ENCODE measurements at places on chromosomes 6 and 20.

GRCh38 chr6:117399924-117400323 lies 25.8 kb downstream of the ROS1 start:
- H3K4me1 ChIP-seq: peaks cover 20% of the 10 kb centered on the region
- no peak overlapping the region for H3K27ac ChIP-seq
- H3K36me3 ChIP-seq: no peaks in the 10 kb centered on the region
- DNase-seq: no peak

- no peak for DNase-seq
- H3K27ac ChIP-seq: no peak overlapping the region
- no peak overlapping the region for H3K4me3 ChIP-seq
- H3K27me3 ChIP-seq: peaks cover 26% of the 10 kb centered on the region
- H3K4me1 ChIP-seq: peaks cover 8% of the 10 kb centered on the region
Measured at GRCh38 chr6:32581315-32582095, 8.1 kb downstream of the HLA-DRB1 start.

DNA sequence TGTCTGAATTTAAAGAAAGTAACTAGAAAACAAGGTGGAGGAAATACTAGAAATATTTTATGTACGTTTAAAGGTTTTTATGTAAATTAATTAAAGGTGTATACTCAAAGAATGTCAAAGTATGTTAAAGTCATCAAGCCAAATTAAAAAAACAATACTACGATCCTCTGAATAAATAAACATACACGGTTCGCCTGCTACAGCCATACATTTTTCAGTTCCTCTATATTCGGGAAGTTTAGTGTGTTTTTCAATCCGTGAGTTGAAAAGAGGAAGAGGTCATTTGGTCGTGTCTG lies 626 bp downstream of the STX7 start:
- peaks cover 27% of the 10 kb centered on the region for H3K4me1 ChIP-seq
- H3K4me3 ChIP-seq: peak overlapping the region; percentile 95
- H3K27ac ChIP-seq: peak overlapping the region; percentile 95
- H3K36me3 ChIP-seq: peaks cover 8% of the 10 kb centered on the region
- DNase-seq: no peak
- peaks cover 9% of the 10 kb centered on the region for H3K27me3 ChIP-seq

DNA sequence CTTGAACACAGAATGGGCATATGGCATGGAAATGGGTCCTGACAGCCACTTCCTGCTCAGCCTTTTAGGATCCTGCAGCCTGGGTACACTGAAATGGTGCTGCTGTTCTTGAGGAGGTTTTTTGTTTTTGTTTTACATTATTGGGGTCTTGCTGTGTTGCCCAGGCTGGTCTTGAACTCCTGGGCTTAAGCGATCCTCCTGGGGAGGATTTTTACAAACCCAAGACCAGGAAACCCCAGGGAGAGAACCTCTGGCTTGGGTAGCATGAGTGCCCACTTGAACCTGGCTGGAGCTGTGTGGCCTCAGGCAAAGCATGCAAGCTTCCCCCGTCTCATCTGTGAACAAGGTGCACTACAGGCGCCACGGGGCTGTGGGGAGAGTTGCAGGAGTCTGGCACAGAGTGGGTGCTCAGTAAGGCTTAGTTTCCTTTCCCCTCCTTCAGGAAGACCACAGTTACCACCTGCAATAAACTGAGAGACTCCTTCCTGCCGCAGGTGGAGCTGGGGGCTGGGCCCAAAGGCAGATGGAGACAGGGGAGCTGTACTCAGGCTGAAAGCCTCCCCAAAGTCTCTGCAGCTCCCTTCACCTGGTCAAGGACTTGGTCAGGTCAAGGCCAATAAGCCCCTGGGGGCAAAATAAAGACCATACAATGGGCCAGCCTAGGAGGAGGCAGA lies 1.8 kb downstream of the SLA2 start:
- no peak overlapping the region for H3K27ac ChIP-seq
- H3K27me3 ChIP-seq: no peaks in the 10 kb centered on the region
- no peak overlapping the region for H3K4me3 ChIP-seq
- DNase-seq: no peak
- H3K4me1 ChIP-seq: peaks cover 13% of the 10 kb centered on the region

- H3K36me3 ChIP-seq: peaks cover 3% of the 10 kb centered on the region
- no peak overlapping the region for H3K27ac ChIP-seq
- peaks cover 24% of the 10 kb centered on the region for H3K4me1 ChIP-seq
- H3K4me3 ChIP-seq: no peak overlapping the region
Measured at GRCh38 chr6:163529605-163530004, 115.1 kb downstream of the QKI start.

DNA sequence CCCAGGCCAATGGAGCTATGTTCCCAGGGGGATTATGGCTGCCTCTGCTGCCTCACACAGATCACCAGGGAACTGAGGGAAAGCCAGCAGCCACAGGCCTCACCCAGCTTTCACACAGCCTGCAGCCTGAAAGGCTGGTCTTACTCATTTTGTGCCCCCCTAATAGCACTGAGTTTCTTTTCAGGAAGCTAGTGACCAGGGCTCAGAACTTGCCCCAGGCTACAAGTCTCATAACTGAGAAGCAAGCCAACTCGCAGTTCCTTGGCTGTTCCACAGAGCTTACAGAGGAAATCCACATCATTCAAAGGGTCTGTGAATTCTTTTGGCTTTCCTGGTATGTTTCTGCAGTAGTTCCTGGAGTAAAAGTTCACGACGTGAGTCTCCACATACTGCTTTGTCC lies 524.8 kb upstream of the GJE1 start:
- no peak overlapping the region for H3K4me3 ChIP-seq
- no peak overlapping the region for H3K27ac ChIP-seq
- no peaks in the 10 kb centered on the region for H3K36me3 ChIP-seq

DNA sequence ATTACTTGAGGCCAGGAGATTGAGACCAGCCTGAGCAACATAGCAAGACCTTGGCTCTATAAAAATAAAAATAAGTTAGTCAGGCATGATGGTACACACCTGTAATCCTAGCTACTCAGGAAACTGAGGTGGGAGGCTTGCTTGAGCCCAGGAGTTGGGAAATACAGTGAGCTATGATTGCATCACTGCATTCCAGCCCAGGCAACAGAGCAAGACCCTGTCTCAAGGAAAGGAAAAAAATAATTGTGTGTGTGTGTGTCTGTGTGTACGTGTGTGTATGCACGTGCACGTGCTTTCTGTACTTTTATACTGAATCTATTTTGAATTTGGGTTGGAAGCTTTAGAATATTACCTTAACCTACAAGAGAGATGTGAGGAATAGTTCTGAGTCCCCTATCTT lies 58.9 kb downstream of the KIZ start:
- H3K36me3 ChIP-seq: peaks cover 4% of the 10 kb centered on the region
- H3K27me3 ChIP-seq: no peaks in the 10 kb centered on the region
- no peak for DNase-seq
- peaks cover 8% of the 10 kb centered on the region for H3K4me1 ChIP-seq
- no peak overlapping the region for H3K27ac ChIP-seq

GRCh38 chr6:139282684-139283083 lies 9.1 kb downstream of the TXLNB start:
- DNase-seq: no peak
- H3K4me1 ChIP-seq: peaks cover 2% of the 10 kb centered on the region
- H3K36me3 ChIP-seq: no peaks in the 10 kb centered on the region
- H3K4me3 ChIP-seq: no peak overlapping the region
- no peaks in the 10 kb centered on the region for H3K27me3 ChIP-seq

DNA sequence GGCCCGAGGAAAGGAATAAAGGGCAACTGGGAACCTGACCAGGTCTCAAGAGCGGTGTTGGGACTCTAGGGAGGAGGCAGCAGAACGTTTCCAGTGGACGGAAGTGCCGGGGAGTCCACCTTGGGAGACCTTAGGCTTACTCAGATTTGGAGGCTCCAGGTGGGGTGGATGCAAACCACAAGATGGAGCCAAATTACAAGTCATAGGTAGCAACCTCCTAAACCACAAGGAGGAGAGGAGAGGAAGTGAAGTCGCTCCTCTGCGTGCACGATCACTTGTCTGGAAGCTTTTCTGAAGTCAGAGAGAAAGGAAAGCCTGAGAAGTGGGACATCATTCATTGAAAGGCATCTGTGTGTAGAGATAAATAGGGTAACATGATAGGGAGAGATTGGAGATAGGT lies 9.3 kb downstream of the HLA-DOA start:
- H3K27ac ChIP-seq: no peak overlapping the region
- H3K4me1 ChIP-seq: peaks cover 1% of the 10 kb centered on the region
- no peaks in the 10 kb centered on the region for H3K36me3 ChIP-seq
- no peak for DNase-seq
- H3K27me3 ChIP-seq: peaks cover 54% of the 10 kb centered on the region

DNA sequence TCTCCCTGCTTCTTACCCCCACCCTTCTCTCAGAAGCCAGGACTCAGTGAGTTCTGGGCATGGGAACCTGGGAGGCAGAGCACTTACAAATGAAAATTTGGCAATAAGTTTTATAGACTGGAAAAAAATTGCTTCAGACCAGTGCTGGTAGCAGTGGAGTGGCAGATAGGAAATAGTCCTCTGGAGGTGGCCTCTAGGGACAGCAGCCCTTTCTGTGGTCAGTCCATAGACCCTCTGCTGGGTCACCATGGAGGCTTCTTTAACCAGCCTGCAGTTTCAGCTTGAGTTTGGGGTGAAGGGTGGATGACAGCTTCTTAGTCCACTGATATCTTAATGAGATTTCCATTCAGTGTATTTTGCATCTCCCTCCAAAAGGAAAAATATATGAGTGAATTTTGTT lies 179.1 kb downstream of the ARID1B start:
- H3K4me1 ChIP-seq: peaks cover 25% of the 10 kb centered on the region
- peaks cover 3% of the 10 kb centered on the region for H3K36me3 ChIP-seq
- no peaks in the 10 kb centered on the region for H3K27me3 ChIP-seq
- H3K4me3 ChIP-seq: no peak overlapping the region
- peak overlapping the region; percentile 50 for H3K27ac ChIP-seq

DNA sequence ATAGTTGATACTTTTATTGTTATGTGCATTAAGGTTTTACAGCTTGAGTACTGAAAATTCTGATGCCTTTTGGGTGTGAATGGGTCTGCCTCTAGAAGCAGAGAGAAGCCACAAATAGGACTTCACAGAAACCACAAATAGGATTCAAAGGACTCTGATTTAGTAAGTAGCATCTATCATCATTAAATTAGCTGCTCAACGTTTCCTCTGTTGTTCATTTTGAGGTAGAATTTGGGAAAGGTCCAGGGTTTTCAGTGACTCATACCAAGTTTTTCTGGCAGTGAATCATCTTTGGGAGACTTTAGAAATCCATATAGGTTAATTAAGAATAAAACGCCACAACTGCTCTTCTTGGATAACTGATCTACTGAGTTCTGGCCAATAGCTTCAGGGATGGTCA lies 105.1 kb downstream of the PHF3 start:
- H3K27me3 ChIP-seq: no peaks in the 10 kb centered on the region
- peaks cover 1% of the 10 kb centered on the region for H3K36me3 ChIP-seq
- no peak for DNase-seq
- H3K27ac ChIP-seq: no peak overlapping the region
- H3K4me3 ChIP-seq: no peak overlapping the region
- H3K4me1 ChIP-seq: no peaks in the 10 kb centered on the region

- no peak for DNase-seq
- H3K27me3 ChIP-seq: no peaks in the 10 kb centered on the region
- H3K4me3 ChIP-seq: no peak overlapping the region
- no peak overlapping the region for H3K27ac ChIP-seq
- peaks cover 12% of the 10 kb centered on the region for H3K4me1 ChIP-seq
- H3K36me3 ChIP-seq: peaks cover 18% of the 10 kb centered on the region
Measured at GRCh38 chr6:157164972-157165371, 158.3 kb downstream of the TMEM242 start.

GRCh38 chr6:166341464-166341863 lies 881 bp downstream of the SFT2D1 start:
- H3K27ac ChIP-seq: peak overlapping the region; percentile 95

Measured in progenitor cell of endocrine pancreas (in vitro differentiated cells).